ENCODE measurements at places on chromosomes 7 and 10.

DNA sequence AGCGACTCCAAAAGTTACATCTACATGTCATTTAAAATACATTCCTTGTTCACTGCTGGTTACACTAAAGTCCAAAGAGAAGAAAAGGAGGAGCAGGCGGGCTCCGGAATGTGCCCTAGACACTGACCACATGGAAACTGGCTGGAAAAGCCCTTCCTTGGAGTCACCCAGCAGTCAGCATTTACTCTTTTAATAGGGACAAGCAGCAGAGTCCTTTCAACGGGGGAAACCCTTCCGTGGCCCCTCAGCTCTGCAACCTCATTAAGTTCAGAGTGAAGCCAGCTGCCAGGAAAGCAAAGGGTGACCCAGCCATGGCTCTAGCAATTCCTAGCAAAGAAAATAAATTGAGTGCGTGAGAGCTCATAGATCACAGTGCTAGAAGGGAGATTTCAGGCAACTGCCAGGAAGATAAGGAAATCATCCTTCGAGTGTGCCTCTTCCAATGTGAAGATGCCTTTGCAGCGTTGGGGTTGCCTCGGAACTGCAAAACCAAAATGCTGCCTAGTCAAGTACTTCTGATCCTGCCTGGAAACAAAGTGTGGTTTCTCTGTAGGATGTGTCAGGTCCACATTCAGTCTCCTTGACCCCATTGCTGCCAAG, 101.6 kb downstream of the SORBS1 start:
- no peak for DNase-seq

- DNase-seq = no peak
Measured at GRCh38 chr10:5550250-5550545, 25.4 kb downstream of the CALML3 start.

DNA sequence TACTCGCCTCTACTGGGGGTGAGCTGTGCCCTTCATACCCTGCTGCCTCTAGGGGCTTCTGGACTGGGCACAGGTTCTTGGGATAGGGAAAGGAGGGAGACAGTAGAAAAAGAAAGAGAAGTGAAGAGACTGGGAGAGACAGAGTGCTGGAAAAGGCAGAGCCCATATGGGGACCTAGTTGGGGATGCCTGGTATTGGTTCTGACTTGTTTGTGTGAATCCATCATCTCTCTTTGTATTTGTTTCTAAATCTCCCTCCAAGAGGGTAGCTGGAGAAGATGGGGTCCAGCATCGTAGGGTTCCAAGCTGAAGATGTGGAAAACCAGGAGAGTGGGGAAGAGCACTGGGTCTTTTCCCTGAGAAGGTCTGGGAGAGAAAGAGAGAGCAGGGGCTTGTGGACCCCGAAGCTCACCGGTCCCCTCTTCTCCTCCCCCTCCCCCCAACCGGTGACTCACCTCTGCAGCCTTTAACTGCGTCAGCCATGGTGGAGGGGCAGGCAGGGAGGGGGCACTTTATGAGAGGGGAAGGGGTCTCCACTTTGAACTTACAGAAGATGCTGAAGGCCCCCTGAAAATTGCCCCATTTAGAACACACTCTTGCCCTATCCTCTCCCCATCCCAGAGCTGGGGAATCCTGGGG, 3.2 kb upstream of the VGF start:
- peak; percentile 16 for DNase-seq

- no peak for DNase-seq
Measured at GRCh38 chr10:126661356-126661755, 9.1 kb downstream of the C10orf90 start.

DNA sequence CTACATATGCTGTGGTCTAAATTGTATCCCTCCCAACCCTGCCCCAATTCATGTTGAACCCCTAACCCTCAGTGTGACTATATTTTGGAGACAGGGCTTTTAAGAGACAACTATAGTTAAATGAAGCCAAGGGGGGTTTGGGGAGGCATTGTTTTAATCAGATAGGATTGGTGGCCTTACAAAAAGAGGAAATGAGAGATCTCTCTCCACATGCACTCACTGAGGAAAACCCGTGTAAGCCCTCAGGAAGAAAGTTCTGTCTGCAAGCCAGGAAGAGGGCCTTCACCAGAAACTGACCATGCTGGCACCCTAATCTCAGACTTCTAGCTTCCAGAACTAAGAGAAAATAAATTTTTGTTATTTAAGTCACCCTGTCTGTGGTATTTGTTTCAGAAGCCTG, 276.7 kb downstream of the KIF20B start:
- DNase-seq = no peak

- no peak for DNase-seq
Measured at GRCh38 chr10:54656643-54657042, 144.4 kb downstream of the PCDH15 start.

DNA sequence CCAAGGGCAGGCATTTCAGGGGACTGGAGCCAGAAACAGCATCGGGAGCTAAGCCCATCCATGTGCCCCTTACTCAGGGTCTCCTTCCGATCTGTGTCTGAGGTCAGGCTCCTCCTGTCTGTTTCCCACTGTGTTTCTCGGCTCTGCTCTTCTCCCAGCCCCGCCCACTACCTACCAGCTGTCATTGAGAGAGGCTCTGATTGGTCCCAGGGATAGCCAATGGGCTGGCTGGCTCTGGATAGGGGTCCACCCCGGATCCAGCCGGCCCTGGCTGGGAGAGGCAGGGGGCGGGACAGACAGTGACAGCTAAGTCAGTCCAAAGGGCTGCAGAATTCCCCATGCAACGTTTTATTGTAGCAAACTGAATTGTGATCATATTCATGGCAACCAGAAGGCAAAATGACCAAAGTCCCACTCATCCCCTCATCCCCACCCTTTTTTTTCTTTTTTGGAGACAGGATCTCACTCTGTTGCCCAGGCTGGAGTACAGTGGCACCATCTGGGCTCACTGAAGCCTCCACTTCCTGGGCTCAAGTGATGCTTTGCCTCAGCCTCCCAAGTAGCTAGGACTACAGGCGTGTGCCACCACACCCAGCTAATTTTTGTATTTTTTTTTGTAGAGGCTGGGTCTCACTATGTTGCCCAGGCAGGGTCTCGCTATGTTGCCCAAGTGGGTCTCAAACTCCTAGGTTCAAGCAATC, 76.3 kb downstream of the CLIP2 start:
- no peak for DNase-seq

- DNase-seq = peak; percentile 79
Measured at GRCh38 chr10:17115683-17116082, 13.9 kb downstream of the CUBN start.

- peak; percentile 34 for DNase-seq
Measured at GRCh38 chr10:75651417-75651816, 220.0 kb downstream of the LRMDA start.

GRCh38 chr10:89120931-89121763, 86.0 kb downstream of the CH25H start:
- DNase-seq = peak; percentile 14

- no peak for DNase-seq
Measured at GRCh38 chr10:70078329-70078728, 25.7 kb downstream of the MACROH2A2 start.

GRCh38 chr7:71871446-71871845, 540.7 kb downstream of the CALN1 start:
- no peak for DNase-seq

- peak; percentile 51 for DNase-seq
Measured at GRCh38 chr7:112199035-112199655, 7.1 kb downstream of the DOCK4 start.

GRCh38 chr7:134632937-134633540, 13.6 kb upstream of the BPGM start:
- DNase-seq = peak; percentile 63

GRCh38 chr10:20995123-20995987, 98.2 kb upstream of the NEBL start:
- DNase-seq = no peak

DNA sequence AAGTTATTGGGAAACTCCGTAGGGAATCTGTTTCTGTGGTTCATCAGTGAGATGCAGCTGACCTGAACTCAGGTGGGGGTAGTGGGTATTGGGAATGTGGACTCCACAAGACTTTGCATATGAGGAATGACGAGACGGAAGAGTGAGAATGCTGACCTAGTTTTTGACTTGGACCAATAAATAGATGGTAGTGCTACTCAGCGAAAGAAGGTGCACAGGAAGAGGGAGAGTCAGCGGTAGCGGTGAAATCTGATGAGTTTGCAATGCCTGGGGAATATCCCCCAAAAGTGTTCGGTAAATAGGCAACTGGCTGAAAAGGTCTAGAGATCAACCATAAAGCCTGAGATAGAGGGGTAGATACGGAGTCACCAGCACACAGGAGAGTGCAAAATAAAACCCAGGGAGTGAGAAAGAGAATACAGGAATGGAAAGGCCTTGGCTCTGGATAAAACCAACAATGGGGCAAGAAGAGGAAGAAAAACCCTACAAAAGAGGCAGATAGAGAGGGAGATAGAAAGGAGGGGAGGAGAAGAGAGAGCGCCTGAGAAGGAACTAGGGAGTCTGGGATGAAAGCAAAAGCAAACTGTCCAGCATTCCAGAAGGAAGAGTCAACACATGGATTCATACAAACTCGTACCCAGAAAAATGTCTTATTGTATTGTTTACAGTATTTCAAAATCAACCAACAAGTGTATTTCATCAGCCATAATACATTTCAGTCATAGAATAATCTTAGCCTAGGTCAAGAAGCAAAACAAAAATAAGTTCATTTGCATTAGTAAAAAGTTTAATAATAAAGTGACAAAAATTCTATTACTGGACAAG, 5.4 kb downstream of the ARHGAP21 start:
- DNase-seq = peak; percentile 63

GRCh38 chr10:5607594-5607993, 58.8 kb downstream of the ASB13 start:
- no peak for DNase-seq

DNA sequence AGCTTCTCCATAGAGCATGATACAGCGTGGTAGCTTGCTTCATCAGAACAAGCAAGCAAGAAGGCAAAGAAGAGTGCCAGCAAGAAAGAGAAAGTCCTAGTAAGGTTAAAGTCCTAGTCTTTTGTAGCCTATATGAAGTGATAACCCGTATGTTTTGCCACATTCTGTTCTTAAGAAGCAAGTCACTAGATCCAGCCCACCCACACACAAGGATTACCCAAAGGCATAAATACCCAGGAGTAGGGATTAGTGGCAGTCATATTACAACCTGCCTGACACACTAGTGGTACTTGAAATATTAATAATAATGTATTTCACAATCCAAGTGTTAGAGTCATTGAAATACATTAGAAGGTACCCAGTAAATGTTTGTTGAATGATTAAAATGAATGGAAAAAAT, 285.5 kb downstream of the HPSE2 start:
- no peak for DNase-seq

GRCh38 chr10:27558612-27559020, 54.5 kb downstream of the RAB18 start:
- DNase-seq = peak; percentile 60

GRCh38 chr10:14751014-14751896, 23.4 kb downstream of the FAM107B start:
- DNase-seq = no peak

GRCh38 chr10:126294451-126294850, 93.8 kb downstream of the ADAM12 start:
- no peak for DNase-seq

- DNase-seq = no peak
Measured at GRCh38 chr7:25118048-25118753, 6.9 kb downstream of the CYCS start.

Measured in M059J (cell line).